ENCODE measurements at places on chromosomes 12 and 14.

DNA sequence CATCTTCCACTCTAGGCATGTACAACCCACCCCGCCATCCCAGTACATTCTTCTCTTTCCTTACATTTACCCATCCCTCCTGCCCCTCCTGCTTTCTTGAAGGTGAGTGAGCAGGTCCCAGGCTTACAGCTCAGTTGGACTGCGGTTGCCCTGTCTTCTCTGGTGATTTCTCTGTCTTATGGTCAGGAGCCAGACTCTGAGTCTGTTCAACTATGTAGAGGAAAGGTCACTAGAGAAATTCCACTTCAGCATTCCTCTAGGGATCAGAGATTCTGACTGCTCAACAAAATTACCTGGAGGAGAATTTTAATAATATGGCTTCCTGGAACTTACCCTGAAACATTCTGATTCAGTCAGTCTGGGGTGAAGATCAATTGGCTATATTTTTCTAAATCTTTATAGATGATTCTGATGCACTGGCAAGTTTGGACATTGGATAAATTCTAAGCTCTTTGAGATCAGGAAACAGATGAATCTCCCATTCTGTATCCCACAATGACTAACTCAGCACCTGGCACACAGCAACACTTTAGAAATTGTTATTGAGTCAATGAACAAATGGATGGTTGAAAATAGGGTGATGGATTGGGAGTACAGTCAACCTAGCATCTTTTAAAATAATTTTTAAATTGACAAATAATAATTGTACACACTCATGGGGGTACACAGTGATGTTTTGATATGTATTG, 128.6 kb upstream of the HIF1A start:
- no peak for DNase-seq
- H3K36me3 ChIP-seq: no peaks in the 10 kb centered on the region
- no peak overlapping the region for H3K4me3 ChIP-seq
- no peak overlapping the region for H3K27ac ChIP-seq

- no peak for DNase-seq
- peaks cover 8% of the 10 kb centered on the region for H3K27me3 ChIP-seq
- no peaks in the 10 kb centered on the region for H3K36me3 ChIP-seq
- no peak overlapping the region for H3K27ac ChIP-seq
- H3K4me3 ChIP-seq: no peak overlapping the region
These were observed 141.9 kb upstream of the C14orf180 start for GRCh38 chr14:104437703-104438102.

DNA sequence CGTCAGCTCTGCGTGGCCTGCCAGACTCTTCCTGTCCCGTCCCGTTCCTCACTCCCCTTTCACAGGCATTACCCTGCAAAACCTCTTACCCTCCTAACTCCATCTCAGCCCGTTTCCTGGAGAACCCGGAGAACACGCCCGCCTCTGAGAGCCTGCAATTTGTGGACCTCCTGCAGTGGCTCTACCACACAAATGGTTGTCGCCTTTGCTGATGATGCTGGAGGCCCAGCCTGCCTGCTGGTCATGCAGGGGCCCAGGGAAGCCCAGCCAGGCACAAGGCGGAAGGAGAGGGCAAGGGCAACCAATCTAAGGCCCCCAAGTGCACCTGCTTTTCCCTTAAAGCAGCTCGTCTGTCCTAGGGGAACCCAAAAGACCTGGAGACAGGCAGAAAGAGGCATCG, 22.5 kb downstream of the RFLNA start:
- no peaks in the 10 kb centered on the region for H3K36me3 ChIP-seq
- no peak overlapping the region for H3K27ac ChIP-seq
- no peak for DNase-seq
- H3K4me3 ChIP-seq: no peak overlapping the region
- H3K4me1 ChIP-seq: no peaks in the 10 kb centered on the region

GRCh38 chr14:71720978-71721624, 211.1 kb upstream of the RGS6 start:
- no peak for DNase-seq
- peak overlapping the region; percentile 37 for H3K27ac ChIP-seq
- H3K27me3 ChIP-seq: no peaks in the 10 kb centered on the region
- H3K4me3 ChIP-seq: no peak overlapping the region
- peaks cover 44% of the 10 kb centered on the region for H3K36me3 ChIP-seq
- H3K4me1 ChIP-seq: no peaks in the 10 kb centered on the region

DNA sequence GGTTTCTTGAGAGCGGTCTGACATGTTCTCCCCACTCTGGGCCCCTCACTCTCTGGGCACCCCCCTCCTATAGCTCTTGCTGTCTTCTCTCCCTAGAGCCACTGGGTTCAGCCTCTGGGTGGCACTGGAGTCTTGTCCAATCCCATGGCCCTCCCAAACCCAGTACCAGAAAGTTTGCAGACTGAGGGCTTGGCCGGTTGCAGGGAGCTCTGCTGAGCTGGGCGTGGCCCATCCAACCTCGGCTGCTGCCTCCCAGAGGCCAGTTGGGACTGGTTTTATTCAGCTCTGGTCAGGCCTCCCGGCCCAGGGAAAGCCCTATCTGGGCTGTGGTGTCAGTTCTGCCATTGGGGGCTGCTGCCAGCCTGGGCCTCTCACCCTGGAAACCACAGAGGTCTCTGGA, 37.9 kb downstream of the ISCA2 start:
- no peak for DNase-seq
- peaks cover 3% of the 10 kb centered on the region for H3K4me1 ChIP-seq
- H3K27me3 ChIP-seq: peaks cover 2% of the 10 kb centered on the region
- no peak overlapping the region for H3K27ac ChIP-seq

DNA sequence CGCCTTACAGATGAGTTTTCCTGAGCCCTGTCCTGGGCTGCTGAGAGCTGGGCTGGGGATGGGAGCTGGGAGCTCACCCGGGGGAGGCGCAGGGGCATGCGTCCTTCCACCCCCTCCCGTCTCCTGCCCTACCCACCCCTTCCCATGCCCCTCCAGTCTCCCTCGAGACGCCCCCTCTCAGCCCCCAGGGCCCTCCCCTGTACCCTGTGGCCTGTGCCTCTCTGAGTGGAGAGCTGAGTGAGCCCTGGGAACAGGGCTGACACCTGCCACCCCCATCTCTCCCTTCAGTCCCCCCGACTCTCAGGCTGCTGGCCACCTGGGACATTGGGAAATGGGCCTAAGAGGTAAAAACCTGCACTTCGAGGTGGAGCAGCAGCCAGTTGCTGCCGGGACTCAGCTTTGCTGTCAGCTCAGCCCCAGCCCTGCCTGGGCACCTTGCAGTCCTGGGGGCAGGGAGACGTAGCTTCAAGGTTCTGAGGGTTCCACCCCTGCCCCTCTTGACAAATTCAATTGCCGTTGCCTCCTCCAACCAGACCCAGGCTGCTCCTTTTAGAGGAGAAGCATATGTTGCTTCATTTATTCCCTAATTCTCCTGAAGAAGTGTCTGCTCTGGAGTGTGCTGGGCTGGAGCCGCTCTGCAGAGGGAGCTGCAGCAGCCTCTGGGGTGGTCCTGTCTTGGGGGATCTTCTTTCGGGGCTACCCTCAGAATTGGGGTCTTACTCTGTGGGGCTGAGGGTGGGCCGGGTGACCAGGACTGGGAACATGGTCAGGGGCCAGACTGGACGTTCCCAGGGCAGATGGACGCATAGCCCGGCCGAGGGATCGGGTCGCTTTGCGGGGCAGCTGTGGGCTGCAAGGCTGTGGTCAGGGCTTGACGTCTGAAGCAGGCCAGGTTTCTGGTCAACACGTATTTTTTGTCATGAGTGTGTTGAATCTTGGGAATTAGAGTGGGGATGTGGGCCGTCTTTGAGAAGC, 141.4 kb downstream of the ADGRD1 start:
- H3K36me3 ChIP-seq: no peaks in the 10 kb centered on the region
- peaks cover 4% of the 10 kb centered on the region for H3K27me3 ChIP-seq
- no peak for DNase-seq
- H3K4me1 ChIP-seq: peaks cover 12% of the 10 kb centered on the region
- H3K27ac ChIP-seq: no peak overlapping the region
- no peak overlapping the region for H3K4me3 ChIP-seq

GRCh38 chr12:102685172-102685571, 204.8 kb upstream of the IGF1 start:
- no peaks in the 10 kb centered on the region for H3K36me3 ChIP-seq
- no peak for DNase-seq
- no peaks in the 10 kb centered on the region for H3K4me1 ChIP-seq
- no peak overlapping the region for H3K27ac ChIP-seq
- H3K4me3 ChIP-seq: no peak overlapping the region

GRCh38 chr14:92383805-92384204, 60.8 kb downstream of the SLC24A4 start:
- H3K4me1 ChIP-seq: no peaks in the 10 kb centered on the region
- DNase-seq: no peak
- H3K27ac ChIP-seq: no peak overlapping the region
- H3K36me3 ChIP-seq: no peaks in the 10 kb centered on the region

GRCh38 chr12:115666168-115666567, 611.3 kb downstream of the MED13L start:
- no peak overlapping the region for H3K4me3 ChIP-seq
- DNase-seq: no peak
- no peaks in the 10 kb centered on the region for H3K4me1 ChIP-seq
- H3K27ac ChIP-seq: no peak overlapping the region
- H3K36me3 ChIP-seq: no peaks in the 10 kb centered on the region

DNA sequence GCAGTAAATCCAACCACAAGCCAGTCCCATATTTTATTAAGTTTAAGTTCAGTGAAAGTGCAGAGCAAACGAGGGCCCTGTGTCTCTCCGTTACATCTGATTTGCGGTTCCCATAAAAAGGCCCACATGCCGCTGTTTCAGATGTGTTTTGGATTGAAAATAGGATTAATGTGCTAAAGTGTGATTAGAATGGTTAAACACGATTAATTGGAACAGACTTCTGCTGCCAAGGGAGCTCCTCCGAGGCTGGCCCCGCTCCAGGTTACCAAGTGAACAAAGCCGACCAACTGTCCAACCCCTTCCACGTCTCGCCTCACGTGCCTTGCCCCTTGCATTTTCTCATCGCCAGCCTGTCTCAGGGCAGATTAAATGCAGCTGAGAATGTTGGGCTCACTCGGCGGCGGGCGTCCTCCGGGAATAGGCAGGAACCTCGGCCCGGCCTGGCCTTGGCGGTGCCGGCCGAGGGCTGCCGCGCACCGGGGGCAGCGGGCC, 166.5 kb upstream of the GSC start:
- H3K4me1 ChIP-seq: no peaks in the 10 kb centered on the region
- no peak for DNase-seq
- H3K27me3 ChIP-seq: no peaks in the 10 kb centered on the region
- H3K36me3 ChIP-seq: no peaks in the 10 kb centered on the region
- no peak overlapping the region for H3K4me3 ChIP-seq

- no peak overlapping the region for H3K27ac ChIP-seq
- H3K4me1 ChIP-seq: peaks cover 11% of the 10 kb centered on the region
- DNase-seq: no peak
- no peak overlapping the region for H3K4me3 ChIP-seq
- H3K27me3 ChIP-seq: peaks cover 4% of the 10 kb centered on the region
These were observed 212.1 kb upstream of the RTL1 start for GRCh38 chr14:101115652-101116051.

GRCh38 chr12:8226355-8226754, 1.1 kb downstream of the FAM90A1 start:
- DNase-seq: no peak
- H3K27me3 ChIP-seq: no peaks in the 10 kb centered on the region
- no peaks in the 10 kb centered on the region for H3K4me1 ChIP-seq
- H3K4me3 ChIP-seq: no peak overlapping the region

- H3K27ac ChIP-seq: no peak overlapping the region
- peaks cover 17% of the 10 kb centered on the region for H3K27me3 ChIP-seq
- peak overlapping the region; percentile 67 for H3K4me3 ChIP-seq
These were observed 4.9 kb downstream of the CFAP73 start for GRCh38 chr12:113154351-113154973.

GRCh38 chr12:106226884-106227640, 20.8 kb downstream of the CKAP4 start:
- peak overlapping the region; percentile 97 for H3K27ac ChIP-seq
- no peaks in the 10 kb centered on the region for H3K36me3 ChIP-seq
- H3K4me1 ChIP-seq: peaks cover 25% of the 10 kb centered on the region
- peak overlapping the region; percentile 39 for H3K4me3 ChIP-seq

- no peak overlapping the region for H3K4me3 ChIP-seq
- H3K27ac ChIP-seq: no peak overlapping the region
- H3K36me3 ChIP-seq: no peaks in the 10 kb centered on the region
These were observed 77.0 kb downstream of the STON2 start for GRCh38 chr14:81323093-81323492.

GRCh38 chr14:105577314-105577861, 51.0 kb downstream of the TMEM121 start:
- H3K36me3 ChIP-seq: peaks cover 2% of the 10 kb centered on the region
- DNase-seq: no peak
- peak overlapping the region; percentile 57 for H3K4me3 ChIP-seq

- no peak for DNase-seq
- no peaks in the 10 kb centered on the region for H3K36me3 ChIP-seq
- no peak overlapping the region for H3K4me3 ChIP-seq
These were observed 33.9 kb downstream of the STON2 start for GRCh38 chr14:81366214-81366613.

GRCh38 chr12:111303531-111303930, 65.4 kb downstream of the PHETA1 start:
- no peak for DNase-seq
- no peaks in the 10 kb centered on the region for H3K27me3 ChIP-seq
- H3K4me1 ChIP-seq: no peaks in the 10 kb centered on the region
- no peak overlapping the region for H3K4me3 ChIP-seq
- no peak overlapping the region for H3K27ac ChIP-seq

GRCh38 chr12:4806439-4807115, 86.4 kb downstream of the GALNT8 start:
- H3K27ac ChIP-seq: no peak overlapping the region
- no peak overlapping the region for H3K4me3 ChIP-seq
- H3K4me1 ChIP-seq: peaks cover 24% of the 10 kb centered on the region
- peaks cover 13% of the 10 kb centered on the region for H3K27me3 ChIP-seq

DNA sequence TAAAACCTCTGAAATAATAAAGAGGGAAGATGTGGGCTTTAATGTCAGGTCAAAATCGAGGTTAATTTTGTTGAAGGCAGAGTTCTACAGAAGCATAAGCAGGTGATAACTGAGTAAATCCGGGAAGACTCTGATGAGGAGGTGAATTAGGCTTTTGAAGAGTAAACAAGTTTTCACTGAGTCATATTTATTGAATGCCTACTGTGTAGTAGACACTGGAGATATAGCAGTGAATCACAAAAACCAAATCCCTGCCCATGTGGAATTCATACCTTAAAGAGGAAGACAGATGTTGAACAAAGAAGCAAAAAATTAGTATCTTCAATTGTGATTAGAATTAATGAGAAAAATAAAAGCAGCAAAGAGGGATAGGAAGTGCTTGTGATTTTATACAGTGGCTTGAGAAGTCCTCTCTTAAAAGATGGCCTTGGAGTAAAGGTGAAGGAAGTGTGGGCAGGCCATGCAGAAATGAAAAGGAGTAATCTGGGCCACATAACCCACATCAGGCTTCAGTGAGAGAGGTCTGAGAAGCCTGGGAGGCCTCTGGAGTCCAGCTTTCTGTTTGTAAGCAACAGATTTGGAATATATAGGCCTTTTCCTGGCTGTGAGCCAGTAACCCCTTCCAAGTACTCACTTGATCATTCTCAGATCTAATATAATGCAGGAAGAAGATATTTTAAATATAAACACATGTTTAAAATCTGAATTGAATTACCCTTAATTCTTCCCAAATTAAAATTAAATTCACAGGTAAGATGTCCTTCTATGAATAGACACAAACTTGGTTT, 46.7 kb downstream of the BHLHE41 start:
- H3K4me1 ChIP-seq: peaks cover 3% of the 10 kb centered on the region
- DNase-seq: no peak
- H3K4me3 ChIP-seq: no peak overlapping the region
- H3K27me3 ChIP-seq: no peaks in the 10 kb centered on the region
- H3K36me3 ChIP-seq: peaks cover 7% of the 10 kb centered on the region
